ENCODE measurements at places on chromosomes 6 and 20. TPM values are rescaled to one million over a fixed set of nuclear protein-coding genes. Genes with fewer than 3 reads are reported as not detected.

The SLC22A3 gene
- 30.6 TPM for total RNA-seq

The PLA2G7 gene
- total RNA-seq = 38.8 TPM

- H3K27ac ChIP-seq = no peak overlapping the region
- H3K36me3 ChIP-seq = no peaks in the 10 kb centered on the region
- no peak for DNase-seq
- H3K4me1 ChIP-seq = no peaks in the 10 kb centered on the region
Observed at GRCh38 chr6:1449896-1450295, 60.5 kb downstream of the FOXF2 start.

- DNase-seq = no peak
- H3K27ac ChIP-seq = no peak overlapping the region
Observed at GRCh38 chr6:20582586-20583443, 48.6 kb downstream of the CDKAL1 start.
